KBM-7 (cell line): ENCODE measurements at places on chromosomes 3 and 15.

DNA sequence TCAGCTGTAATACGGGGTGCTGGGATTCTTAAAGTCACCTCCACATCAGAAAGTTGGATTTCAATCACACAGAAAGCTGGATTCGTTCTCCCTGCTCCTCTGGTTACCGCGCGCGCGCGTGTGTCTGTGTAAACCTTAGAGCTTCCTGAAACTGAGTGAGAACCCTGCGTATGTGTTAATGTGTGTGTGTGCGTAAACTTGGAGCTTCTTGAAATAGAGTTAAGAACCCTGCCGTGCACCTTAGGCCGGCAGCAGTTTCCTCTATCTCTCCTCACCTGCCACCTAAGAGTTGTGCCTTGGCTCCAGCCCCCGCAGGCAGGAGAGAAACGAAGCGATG is 531 bp downstream of the LZTFL1 start:
- DNase-seq, result peak; percentile 67

- no peak for DNase-seq
These were observed 120.9 kb downstream of the ZMAT3 start for GRCh38 chr3:178950676-178951075.

- DNase-seq, result no peak
These were observed 84.3 kb downstream of the IQSEC1 start for GRCh38 chr3:12988728-12989454.

DNA sequence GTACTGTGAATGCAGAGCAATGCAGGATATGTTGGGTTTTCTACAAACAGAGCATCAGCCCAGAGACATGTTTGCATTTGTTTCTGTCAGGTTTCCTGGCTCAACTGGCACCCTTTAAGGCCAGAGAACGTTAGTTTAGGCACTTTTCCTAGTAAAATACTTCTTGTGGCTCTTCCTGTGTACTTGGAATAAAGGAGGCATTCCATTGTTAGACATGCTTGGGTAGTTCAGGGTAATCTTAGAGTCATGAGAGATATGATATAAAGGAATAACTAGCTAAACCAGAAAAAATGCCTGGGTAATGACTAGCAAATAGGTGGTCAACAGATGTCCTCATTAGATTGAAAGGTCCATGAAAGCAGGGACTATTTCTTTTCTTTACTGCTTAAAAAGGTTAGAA is 60.4 kb upstream of the RBM5 start:
- DNase-seq, result no peak

DNA sequence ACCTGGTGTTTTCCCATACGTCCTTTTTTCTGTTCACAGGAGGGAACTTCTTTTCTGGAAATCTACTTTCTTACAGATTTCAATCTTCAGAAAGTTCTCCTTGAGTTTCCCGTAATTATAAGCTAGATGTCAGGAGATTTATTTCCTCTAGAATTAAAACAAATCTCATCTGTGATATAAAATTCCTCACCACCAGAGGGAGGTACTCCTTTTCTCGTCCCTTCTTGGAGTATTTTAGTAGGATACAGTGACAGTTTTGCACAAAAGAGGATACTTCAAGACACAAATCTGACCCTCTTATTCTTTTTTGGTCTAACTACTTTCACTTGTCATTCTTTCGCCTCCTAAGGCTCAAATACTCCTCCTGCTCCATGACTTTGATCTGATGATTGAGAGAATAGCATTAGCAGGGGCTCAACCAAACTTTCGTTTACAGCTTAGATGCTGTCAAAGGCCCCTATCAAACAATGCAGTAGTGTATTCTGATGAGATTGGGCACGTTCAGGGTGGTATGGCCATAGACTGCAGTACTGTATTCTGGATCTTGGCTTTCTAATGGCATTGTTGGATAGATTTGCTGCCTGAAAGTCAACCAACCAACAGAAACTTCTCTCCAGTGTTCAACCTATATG is 38.0 kb downstream of the TMEM41A start:
- peak; percentile 57 for DNase-seq
